ENCODE measurements at places on chromosomes 12 and 14.

DNA sequence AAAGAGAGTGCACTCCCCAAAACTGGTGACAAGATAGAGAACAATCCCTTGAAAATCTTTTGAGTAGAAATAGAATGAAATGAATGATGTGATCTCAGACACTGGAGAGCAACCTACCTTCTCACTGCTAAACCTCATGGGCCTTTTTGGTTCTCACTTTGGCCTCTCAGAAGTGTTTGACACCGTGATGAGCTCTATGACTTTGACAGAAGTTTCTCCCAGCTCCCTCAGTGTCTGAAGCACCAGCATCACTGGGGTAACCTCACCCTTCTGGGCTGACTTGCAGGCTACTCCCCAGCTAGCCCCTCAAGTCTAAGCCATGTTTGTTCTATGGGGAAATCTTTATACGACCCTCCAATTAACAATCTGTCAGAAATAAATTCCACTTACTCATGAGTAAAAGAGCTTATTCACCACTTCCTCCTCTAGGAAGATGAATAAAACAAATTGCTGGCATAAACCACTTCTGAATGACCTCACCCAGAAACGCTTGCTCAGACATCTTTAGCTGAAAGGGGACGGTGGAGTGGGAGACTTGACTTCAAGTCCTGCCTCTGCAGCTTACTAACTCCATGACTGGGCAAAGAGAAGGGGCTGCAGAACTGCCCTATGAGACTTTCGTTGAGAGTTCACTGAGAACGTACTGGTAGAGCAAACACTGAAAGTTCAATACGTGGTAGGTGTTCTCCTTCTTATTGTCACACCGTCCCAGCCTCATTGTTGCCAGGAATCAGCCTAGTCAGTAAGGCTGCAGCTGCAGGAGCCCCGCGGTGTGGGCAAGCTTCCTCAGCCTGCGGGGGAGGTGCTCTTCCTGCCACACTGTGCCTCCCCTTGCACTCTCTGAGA lies 46.5 kb downstream of the ST8SIA1 start:
- DNase-seq = no peak

GRCh38 chr14:52741865-52742264 lies 11.9 kb downstream of the STYX start:
- no peak for DNase-seq

DNA sequence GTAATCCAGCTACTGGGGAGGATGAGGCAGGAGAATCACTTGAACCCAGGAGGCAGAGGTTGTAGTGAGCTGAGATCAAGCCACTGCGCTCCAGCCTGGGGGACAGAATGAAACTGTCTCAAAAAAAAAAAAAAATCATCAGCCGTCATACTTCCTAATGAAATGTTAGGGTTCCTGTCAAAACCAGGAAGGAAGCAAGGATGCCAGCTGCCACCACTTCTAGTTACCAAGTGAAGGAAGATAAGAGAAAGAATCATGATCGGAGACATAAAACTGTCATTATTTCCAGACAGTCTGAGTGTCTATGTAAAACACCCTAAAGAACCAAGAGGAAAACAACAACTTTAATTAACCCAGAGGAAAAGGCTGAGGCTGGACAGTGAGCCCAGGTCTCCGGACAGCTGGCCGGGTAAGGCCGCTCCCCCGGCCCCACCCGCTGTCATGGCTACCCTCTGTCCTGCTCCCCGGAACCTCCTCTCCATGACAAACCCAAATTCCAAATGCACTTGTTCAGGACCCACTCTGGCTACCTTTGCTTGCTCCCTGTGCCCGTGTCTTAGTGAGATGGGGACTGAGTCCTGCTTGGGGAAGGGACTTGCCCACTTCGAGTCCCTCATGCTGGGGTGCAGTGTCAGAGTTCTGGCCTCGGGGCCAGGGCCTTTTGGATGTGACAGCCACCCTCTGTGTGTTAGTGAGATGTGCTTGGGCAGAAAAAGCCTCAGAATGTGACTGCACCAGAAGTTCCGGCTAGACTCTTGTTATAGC lies 29.0 kb downstream of the SLC6A12 start:
- DNase-seq = no peak

GRCh38 chr12:116694653-116695463 lies 43.0 kb downstream of the SPRING1 start:
- no peak for DNase-seq

- no peak for DNase-seq
Observed at GRCh38 chr12:5889381-5890047, 55.5 kb downstream of the ANO2 start.

GRCh38 chr12:101919447-101919846 lies 42.1 kb downstream of the DRAM1 start:
- DNase-seq = no peak

DNA sequence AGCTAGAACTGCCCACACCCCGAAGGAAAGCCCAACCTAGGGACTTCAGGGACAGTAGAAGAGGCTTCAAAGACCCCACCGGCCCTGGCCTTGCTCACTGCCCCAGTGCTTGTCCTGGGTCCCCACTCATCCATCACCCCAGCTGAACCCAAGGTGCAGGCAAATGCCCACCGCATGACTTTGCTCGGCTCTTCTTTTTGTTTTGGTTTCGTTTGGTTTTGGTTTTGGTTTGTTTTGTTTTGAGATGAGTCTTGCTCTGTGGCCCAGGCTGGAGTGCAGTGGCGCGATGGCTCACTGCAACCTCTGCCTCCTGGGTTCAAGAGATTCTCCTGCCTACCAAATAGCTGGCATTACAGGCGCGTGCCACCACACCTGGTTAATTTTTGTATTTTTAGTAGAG lies 9.0 kb downstream of the CCDC85C start:
- DNase-seq = no peak

DNA sequence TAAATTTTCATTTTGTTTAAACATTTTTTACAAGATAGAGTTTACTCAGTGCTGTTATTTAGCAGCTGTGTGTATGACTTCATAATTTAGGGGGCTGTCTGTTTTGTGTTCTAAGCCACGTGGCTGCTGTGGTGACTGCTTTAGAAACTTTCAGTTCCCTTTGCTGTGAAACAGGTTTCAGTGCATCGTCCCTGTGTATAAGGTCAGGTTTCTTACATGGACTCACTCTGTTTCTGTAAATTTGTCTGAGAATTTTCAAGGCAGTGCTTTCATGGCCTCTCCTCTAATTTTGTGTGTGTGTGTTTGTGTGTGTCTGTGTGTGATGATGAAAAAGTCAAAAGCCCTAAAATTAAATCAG lies 32.4 kb downstream of the BICD1 start:
- DNase-seq = no peak

DNA sequence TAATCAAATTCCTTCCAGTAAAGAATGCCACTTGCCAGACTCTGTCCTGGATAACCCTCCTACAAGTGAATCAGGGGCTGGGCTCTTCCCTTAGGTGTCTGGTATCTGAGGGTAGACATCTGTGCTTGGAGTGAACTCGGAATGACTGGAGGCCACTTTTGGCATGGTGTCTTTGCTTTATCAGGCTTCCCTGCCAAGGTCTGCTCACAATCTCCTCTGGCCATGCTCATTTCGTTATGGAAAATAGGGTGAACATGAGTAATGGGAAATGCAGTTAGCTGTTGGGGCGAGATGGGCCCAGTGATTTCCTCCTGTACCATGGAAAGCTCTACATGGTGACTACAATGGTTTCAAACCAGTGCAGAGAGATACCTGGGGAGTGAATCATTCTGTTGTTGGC lies 212.9 kb downstream of the NRXN3 start:
- no peak for DNase-seq

GRCh38 chr12:124314766-124315165 lies 19.9 kb downstream of the RFLNA start:
- no peak for DNase-seq

GRCh38 chr12:97899956-97900355 lies 437.4 kb downstream of the RMST start:
- DNase-seq = no peak

DNA sequence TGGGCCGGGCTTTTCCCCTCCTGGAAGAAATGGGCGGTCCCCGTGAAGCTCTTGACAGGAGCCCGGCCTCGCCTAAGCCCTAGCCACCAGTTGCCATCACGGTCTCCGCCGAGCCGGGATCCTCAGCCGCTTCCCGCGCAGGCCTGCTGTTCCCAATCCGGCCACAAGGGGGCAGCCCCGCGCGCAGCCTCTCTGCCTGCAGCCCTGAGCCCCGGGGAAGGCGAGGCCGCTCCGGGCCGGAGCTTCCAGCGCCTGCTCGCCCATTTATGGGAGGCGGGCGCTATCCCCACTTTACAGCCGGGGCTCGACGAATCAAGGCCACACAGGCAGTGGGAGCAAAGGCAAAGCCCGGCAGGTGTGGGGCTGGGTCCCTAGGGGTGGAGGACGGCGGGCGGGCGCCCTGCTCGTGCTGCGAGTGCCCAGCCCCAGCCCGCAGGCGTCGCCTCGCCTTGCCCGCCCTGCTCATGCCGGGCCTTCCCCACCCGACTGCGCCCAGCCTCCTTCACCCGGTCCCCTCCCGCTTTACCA lies 61.5 kb downstream of the LGMN start:
- peak; percentile 65 for DNase-seq

GRCh38 chr14:54622192-54622958 lies 55.4 kb downstream of the SAMD4A start:
- no peak for DNase-seq

GRCh38 chr12:49636979-49637755 lies 13.8 kb downstream of the PRPF40B start:
- no peak for DNase-seq

DNA sequence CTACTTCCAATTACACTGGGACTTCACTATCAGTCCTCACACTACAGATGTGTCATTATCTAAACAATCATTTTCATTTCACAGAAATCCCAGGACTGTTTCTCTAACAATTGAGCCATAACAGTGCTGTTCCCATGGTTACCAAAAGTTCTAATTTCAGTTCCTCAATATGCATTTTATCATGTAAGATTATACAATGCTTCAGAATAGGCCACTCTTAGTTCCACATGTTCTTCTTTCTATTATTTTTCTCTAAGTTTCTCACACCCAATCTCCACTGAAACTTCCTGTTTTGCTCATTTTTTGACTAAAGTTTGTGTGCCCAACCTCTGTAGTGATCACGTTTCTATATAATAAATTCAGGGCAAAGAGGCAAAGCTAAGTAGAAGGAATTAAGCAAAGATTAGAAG lies 185.8 kb downstream of the DUSP6 start:
- DNase-seq = no peak

DNA sequence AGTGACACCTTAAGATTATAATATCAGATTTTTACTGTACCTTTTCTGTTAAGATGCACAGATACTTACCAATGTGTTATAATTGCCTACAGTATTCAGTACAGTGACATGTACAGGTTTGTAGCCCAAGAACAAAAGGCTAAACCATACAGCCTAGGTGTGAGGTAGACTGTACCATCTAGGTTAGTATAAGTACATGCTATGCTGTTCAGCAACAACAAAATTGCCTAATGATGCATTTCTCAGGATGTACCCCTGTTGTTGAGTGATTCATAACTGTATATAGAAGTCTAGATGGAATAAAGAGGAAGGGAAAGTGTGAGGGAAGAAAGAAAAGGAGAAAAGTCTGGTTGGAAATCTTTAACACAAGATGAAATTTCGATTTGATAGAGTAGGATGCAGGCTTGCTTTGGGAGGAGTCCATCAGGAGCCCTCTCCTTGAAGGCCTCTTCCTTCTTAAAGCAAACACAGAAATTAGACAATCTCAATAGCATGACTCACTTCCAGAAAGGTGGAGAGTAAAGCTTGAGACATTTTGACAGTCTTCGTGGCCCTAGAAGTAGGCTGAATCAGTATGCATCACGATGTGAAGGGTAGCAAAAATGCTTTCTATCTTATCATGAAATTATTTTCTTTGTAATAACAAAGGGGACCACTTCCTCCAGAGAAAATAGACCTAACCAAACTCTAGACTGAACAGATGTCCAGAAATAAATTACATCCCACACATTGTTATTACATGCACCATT lies 191.5 kb downstream of the SYT1 start:
- no peak for DNase-seq

- no peak for DNase-seq
Observed at GRCh38 chr12:53193040-53193439, 12.3 kb upstream of the CSAD start.

GRCh38 chr14:25049093-25049567 lies 817 bp downstream of the STXBP6 start:
- DNase-seq = no peak

DNA sequence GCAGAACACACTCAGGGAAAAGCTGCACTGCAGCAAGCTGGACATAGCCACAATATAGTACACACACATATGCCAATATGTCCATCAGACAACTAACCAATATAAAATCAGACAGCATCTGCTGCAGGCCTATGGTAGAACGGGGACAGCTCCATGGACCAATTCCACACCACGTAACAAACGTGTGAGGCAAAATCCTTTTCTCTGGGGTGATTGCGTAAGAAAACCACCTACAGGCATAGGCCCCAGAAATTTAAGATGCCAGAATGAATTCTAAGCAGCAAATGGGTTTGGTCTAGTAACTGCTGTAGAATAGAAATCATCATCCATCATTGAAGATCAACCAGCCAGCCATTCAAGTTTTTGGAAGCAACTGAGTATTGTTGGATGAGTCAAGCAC lies 368.9 kb upstream of the TMPO start:
- no peak for DNase-seq

GRCh38 chr14:102949801-102950451 lies 27.5 kb downstream of the AMN start:
- no peak for DNase-seq

- no peak for DNase-seq
Observed at GRCh38 chr12:131067981-131068851, 114.5 kb downstream of the ADGRD1 start.

GRCh38 chr12:56241424-56242303 lies 11.8 kb downstream of the SLC39A5 start:
- DNase-seq = no peak

GRCh38 chr12:7868391-7868790 lies 4.3 kb downstream of the SLC2A14 start:
- no peak for DNase-seq

DNA sequence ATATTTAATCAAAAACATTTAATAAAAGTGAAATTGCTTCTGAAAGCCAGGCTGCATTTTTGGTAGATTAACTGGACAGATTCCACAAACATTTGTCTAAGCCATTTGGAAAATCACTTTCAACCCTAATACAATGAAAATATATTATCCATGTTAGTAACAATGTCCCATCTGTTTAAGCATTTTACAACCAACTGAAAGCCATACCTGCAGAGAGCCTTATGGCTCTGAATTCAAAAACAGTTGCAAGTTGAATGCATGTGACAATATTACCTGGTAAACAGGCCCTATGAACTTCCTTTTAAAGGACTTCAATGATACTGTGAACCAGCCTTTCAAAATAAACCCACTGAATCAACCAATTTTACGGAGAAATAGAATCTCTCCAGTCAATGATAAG lies 468.1 kb downstream of the BTG1 start:
- no peak for DNase-seq

GRCh38 chr14:90467501-90467900 lies 70.7 kb downstream of the CALM1 start:
- DNase-seq = no peak

GRCh38 chr14:101054671-101055070 lies 151.1 kb upstream of the RTL1 start:
- DNase-seq = no peak

GRCh38 chr14:35766036-35766699 lies 42.9 kb downstream of the RALGAPA1 start:
- DNase-seq = no peak

Measured in stimulated activated CD4-positive, alpha-beta T cell treated with anti-CD3 and anti-CD28 coated beads, TNF-alpha, amount 100 ng/mL, for 1 hour (primary cell).